ENCODE measurements at places on chromosomes 7 and 10. TPM values are rescaled to one million over a fixed set of nuclear protein-coding genes. Genes with fewer than 3 reads are reported as not detected.

Gene IFIT1B
- total RNA-seq, result not detected

Gene POU6F2
- total RNA-seq, result 34.7 TPM

Gene NOD1
- total RNA-seq, result 9.3 TPM

Gene TMEM184A
- total RNA-seq, result 20.7 TPM

Gene TMEM248
- total RNA-seq, result 62.6 TPM

Gene HOXA6
- total RNA-seq, result not detected

Gene ATP5F1C
- 229 TPM for total RNA-seq

Gene FAM13C
- total RNA-seq, result 17.8 TPM

Gene NPY4R2
- total RNA-seq, result not detected

Gene GRM3
- not detected for total RNA-seq

Gene CSGALNACT2
- 28.3 TPM for total RNA-seq

Gene ZNF479
- total RNA-seq, result not detected

Gene GPR85
- total RNA-seq, result 3.4 TPM

Gene UCN3
- not detected for total RNA-seq

Gene PLAU
- 0.59 TPM for total RNA-seq

Gene CYP2C9
- total RNA-seq, result not detected

Gene GJC3
- not detected for total RNA-seq

Gene SEPTIN7
- 189 TPM for total RNA-seq

Gene MSMB
- not detected for total RNA-seq

Gene TDRD1
- not detected for total RNA-seq

Gene CNNM1
- total RNA-seq, result 0.10 TPM

Gene OR2A42
- total RNA-seq, result not detected

Gene MCM10
- total RNA-seq, result 5.0 TPM

Gene FAM24B
- total RNA-seq, result 15.9 TPM

Gene GPR141
- not detected for total RNA-seq

Gene OR9A2
- total RNA-seq, result not detected

Gene CUZD1
- 2.4 TPM for total RNA-seq

Gene OR13A1
- total RNA-seq, result 0.44 TPM

All from glutamatergic neuron (in vitro differentiated cells).